Retina (tissue), 1 donor: ENCODE measurements at places on chromosomes 3 and 15.

GRCh38 chr3:104273046-104273649 is 1093.6 kb upstream of the ALCAM start:
- no peak for DNase-seq

GRCh38 chr15:99137111-99137546 is 32.2 kb downstream of the SYNM start:
- DNase-seq, result no peak

GRCh38 chr3:52892625-52893311 is 4.6 kb downstream of the STIMATE start:
- no peak for DNase-seq

DNA sequence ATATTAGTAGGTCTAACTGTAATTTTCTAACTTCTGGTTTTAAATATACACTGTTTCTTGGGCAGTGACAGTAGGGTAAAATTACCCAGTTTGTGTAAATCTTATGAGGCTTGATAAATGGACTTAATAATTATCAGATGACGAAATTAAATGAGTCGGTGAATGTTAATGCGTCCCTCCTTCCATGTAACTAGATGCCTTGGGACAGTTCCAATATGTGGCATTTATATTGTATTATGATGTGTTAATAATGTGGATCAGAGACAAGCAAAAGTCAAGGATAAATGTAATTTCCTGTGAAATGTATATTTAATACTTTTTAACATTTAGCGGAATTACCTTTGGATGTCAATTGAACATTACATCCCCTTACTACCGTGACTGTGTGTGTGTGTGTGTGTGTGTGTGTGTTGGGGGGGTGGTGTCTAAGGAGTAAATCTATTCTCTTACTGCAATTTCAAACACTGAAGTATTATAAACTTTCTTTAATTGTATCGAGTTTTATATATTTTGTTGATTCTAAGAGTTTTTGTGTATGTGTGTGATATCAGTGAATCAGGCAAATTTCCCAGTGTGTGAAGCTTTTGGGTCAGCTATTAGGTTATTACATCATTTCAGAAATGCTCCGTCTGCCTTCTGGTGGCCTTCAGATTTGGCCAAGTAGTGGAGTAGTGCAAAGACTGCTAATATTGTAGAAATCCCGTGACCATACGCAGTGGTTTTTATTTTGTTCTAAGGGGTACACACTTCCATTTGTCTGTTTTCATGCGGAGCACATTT is 50.1 kb downstream of the CNTN4 start:
- DNase-seq, result no peak

- no peak for DNase-seq
Measured at GRCh38 chr15:23411841-23412240, 35.2 kb downstream of the GOLGA6L2 start.

GRCh38 chr3:23760871-23761373 is 44.8 kb upstream of the UBE2E1 start:
- no peak for DNase-seq

GRCh38 chr15:82624438-82624837 is 22.7 kb downstream of the CPEB1 start:
- no peak for DNase-seq

- no peak for DNase-seq
Measured at GRCh38 chr3:136311968-136312367, 61.8 kb downstream of the PCCB start.

DNA sequence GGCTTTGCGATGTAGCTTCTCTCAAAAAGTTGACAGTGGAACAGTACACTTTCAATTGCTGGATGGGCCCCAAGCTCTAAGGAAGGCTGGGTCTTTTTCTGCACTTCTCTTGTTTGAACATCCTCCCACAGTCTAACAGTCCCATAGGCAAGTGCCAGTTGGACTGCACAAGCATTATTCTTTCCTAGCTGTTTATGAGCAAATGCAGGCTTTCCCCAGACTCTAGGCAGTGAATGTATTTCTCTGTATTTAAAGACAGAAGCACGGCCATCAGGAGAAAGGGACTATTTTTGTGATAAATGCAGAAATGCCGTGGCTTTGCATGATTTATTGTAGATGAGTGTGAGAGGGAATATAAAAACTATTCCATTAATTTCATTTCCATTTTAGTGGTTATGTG is 539.3 kb upstream of the LMCD1 start:
- no peak for DNase-seq

DNA sequence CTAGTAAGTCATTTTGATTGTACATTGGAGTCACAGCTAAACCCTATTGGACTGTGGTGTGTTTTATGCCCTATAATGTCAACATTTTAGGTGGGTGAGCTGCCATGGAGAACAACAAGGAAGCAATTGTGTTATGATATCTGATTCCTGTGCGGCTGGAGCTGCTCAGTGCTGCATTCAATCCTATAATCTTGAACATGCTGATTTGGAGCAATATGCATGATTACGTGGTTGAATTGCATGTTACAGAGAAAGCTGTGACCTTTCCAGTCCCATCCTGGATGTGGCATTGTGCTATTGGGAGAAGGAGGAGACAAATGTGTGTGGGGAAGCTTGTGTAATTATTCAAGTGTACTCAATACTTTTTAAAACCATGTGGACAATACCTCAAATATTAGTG is 20.1 kb upstream of the C3orf49 start:
- no peak for DNase-seq

DNA sequence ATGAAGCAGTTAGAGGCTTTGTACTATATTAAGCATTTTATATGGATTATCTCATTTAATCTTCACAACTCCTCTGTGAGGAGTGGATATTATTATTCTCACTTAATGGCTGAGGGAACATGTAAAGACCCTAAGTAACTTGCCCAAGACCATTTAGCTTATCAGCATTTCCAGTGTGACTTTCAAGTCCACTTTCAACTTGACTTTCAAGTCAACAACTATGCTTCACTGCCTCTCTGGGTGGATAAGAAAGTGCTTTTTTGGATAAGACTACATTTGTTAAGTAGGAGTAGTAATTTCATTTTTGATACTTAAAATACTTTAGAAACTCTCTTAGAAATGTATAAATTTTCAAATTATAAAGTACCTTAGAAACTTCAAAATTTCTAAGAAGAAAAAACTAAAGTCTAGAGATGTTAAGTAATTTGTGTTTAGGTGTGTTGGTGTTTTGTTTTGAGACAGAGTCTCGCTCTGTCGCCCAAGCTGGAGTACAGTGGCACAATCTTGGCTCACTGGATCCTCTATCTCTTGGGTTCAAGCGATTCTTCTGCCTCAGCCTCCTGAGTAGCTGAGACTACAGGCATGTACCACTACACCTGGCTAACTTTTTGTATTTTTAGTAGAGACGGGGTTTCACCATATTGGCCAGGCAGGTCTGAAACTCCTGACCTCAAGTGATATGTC is 71.8 kb downstream of the MINDY2 start:
- no peak for DNase-seq

DNA sequence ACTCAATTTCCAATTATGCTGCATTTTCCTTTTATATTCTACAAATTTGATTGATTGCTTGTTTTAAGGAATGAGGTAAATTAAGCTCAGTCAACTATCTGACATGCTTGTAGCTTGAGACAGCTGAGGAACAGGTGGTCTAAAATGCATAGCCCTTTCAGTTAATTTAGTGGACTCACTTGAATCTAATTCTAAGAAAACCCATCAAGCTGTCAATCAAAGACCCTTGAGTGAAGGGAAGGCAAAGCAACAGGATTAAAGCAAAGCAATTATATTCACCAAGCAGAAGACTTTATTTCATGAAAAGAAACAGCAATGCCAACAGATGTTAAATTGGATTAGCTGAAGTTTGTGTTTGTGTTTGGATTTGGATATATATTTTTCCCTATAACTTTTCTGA is 228.5 kb downstream of the ARPP21 start:
- DNase-seq, result no peak

DNA sequence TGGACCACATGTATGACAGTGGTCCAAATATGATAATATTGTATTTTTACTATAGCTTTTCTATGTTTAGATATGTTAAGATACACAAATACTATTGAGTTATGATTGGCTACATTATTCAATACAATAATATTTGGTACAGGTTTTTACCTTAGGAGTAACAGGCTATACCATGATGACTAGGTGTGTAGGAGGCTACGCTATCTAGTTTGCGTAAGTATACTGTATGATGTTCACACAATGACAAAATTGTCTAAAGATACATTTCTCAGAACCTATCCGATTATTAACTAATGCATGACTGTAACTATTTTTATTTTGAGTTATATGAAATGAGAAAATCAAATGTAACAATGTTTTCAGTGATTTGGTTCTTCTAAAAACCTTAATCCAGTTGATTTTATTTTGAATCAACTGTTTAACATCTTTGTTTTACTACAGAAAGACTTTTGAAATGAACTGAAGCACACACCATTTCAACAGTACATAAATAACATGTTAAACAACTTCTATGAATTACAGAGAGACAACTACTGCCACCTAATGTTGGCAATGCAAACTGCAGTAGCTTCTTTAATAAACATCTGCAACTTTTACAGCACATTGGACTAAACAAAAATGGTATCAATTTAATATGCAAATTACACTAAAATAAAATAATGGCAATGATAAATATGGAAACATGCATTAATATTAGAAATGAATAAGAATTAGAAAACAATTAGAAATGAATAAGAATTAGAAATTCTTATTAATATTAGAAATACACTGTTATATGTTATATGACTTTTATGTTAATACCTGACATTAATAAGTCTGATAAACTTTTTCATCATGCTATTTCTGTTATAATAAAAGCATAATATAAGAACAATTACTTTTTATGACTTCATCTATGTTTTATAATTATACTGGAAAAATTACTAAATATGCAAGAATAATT is 255.7 kb downstream of the MBNL1 start:
- DNase-seq, result no peak

- no peak for DNase-seq
Measured at GRCh38 chr3:16319307-16319706, 54.3 kb downstream of the OXNAD1 start.

- DNase-seq, result peak; percentile 32
Measured at GRCh38 chr15:79635897-79636561, 203.9 kb downstream of the MINAR1 start.

- DNase-seq, result no peak
Measured at GRCh38 chr3:46462511-46462910, 2.2 kb downstream of the LTF start.

- DNase-seq, result no peak
Measured at GRCh38 chr3:152261329-152261728, 7.4 kb upstream of the MBNL1 start.

DNA sequence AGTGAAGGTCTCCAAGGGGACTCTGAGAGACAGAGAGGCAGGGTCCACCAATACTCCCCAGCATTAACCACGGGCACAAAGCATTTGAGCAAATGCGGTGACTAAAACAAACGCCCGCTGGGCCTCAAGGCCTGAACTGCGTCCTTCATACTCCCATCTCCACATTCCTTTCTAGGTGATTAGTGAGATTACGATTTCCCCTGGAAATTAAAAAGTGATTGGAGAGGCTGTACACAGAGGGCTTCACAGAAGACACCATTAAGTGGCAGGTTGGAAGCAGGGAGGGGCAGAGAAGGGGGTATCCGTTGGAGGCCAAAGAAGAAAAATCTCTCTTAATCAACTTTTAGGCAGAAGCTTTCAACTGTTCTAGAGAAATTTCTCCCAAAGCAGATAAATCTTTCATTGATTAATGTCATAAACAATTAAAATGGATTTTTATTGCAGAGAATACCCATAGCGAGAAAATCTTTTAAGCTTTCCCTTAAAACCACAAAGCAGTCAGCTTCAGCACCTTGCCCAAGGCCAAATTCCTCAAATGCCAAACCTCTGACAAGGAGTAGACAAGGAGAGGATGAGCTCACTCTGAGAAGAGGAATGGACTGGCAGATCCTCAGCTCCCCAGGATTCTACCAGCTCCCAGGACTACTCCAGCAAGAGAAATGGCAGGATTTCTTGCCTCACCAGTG is 38.2 kb downstream of the MB21D2 start:
- peak; percentile 61 for DNase-seq

GRCh38 chr3:86985181-86985826 is 5.6 kb downstream of the VGLL3 start:
- no peak for DNase-seq

GRCh38 chr3:52710512-52710911 is 4.6 kb downstream of the SPCS1 start:
- no peak for DNase-seq

- no peak for DNase-seq
Measured at GRCh38 chr3:18635215-18635614, 210.1 kb upstream of the SATB1 start.

- no peak for DNase-seq
Measured at GRCh38 chr3:143822798-143823197, 25.5 kb downstream of the SLC9A9 start.

DNA sequence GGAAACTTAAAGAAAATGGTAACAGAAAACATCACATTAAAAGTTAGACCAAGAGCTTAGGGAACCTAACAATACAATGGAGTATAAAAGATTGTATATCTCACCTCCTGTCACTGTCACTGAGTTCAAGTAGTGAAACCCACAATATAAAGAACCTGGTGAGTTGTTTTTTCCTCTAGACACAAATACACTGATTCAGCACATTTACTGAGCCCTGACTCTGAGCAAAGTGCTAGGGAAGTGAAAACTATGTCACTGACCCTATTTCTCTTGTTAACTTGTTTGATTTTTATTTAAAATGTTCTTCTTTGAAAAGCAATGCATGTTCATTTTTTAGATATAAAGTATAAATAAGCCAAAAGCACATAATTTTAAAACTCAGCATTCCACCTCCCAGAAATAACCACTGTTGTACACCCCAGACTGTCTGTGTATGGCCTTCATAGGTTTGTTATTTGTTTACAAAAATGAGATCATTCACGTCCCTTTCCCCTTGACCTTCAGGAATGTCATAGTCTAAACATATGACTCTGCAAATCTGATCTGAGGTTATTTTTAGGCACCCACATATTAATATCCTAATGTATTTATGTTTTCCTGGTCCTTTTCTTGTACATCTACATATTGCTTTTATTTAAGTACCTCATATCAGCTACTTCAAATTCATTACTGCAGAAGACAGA is 69.2 kb upstream of the CSTA start:
- no peak for DNase-seq
